ENCODE measurements at places on chromosomes 3 and 15.
A peak's percentile ranks its signal among the peaks of the same experiment; 100 is the strongest.

DNA sequence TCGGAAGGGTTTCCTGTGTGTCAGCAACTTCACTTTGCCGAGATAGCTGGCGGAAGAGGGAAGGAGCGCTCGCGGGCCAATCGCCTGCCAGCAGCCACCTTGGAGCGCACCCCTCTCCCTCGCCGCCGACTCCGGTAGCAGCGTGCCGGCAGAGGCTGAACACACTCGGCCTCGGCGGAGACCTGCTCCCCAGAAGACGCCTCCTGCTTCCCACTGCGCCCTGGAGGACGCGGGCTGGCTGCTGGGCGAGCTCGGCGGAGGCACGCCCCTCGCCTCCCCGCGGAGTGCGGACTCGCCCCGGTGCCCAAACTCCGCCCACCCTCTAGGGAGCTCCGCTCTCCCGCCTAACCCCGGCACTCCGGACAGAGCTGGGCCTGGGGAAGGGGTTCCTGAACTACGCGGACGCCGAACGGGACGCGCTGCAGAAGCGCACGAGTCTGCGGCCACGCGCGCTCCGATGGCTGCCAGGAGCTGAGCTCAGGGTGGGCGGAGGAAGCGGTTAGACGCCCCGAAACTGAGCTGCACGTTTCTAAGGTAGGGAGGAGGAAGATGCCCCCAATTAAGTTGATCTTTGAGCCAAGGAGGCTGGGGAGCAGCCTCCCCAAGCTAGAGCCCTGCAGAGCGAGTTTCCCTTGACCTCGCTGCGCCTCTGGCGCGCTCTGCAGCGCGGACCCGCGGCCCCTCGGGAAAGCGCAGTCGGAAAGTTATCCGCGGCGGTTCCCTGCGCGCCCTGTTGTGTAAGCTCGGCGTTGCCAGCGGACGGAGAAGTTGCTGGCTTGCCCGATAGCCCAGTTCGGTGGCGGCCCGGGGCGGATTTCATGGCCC lies at the start of gene P2RY1:
TSS of gene P2RY1 (plus strand) at position 356 of the 825 bp plus-strand sequence. CDS start 652 bp downstream, outside the sequence.
- DNase-seq: peak; percentile 38

GRCh38 chr3:13901935-13902584 lies 22.2 kb upstream of the WNT7A start:
- DNase-seq: no peak

DNA sequence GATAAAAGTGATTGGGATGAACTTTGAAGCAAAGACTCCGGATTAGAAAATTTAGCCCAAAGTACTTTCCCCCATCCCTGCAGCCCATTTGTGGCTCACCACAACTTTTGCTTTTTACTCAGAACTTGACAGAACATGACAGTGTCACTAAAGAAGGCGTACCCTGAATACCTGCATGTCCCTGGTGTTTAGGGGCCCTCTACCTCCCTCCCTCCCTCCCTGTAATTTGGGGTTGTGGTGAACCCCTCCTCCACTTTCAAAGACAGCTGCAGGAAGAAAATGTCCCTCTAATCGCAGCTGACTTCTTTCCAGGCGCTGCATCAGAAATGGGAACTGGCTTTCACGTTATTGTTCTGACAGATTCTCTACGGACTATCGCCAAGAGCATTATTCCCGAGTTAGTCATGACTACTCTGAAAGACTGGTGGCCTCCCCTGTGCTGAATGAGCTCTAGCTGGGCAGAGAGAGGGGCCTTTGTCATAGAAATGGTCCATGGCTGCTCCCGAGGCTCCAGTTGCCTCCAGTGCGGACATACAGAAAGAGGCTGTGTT lies 93.2 kb upstream of the ARHGEF3 start:
- DNase-seq: peak; percentile 48

DNA sequence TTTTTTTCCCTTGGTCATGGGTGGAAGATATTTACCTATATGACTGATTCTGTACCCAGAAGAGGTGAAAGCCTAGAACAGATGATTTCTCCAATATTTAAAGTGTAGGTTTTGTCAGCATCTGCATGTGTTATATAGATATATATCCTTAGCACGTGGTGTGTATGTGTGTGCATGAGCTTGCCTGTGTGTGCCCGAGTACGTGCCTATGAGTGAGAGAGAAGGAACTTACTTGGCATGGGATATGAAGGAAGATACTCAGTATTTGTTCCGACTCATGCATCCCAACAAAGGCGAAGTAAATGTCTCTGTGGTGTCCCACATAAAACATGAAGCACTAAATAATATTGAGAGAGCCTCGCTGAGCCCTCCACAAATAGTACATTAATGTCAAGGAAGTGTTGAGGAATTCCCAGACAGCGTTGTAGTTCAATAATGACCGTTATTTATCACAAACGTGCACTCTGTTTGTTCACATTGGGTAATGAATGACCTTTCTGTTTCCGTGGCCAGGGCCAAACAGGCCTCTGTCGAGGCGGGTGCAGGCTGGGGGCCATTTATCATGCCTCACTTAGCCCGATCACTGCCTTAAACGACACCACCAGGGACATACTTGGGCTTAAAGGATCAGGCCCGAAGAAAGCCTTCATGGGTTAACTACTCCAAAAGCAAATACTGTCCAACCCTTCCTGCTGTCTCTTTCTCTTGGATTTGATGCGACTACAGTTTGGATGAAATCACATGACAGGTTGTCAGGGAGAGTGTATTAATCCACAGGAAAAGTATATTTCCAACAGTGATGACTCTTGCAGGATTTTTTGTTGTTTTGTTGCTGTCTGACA lies 267.7 kb downstream of the PTPRG start:
- DNase-seq: no peak

GRCh38 chr3:128503164-128503651 lies 10.2 kb upstream of the GATA2 start:
- no peak for DNase-seq

- no peak for DNase-seq
Measured at GRCh38 chr15:92365084-92365483, 28.6 kb upstream of the ST8SIA2 start.

DNA sequence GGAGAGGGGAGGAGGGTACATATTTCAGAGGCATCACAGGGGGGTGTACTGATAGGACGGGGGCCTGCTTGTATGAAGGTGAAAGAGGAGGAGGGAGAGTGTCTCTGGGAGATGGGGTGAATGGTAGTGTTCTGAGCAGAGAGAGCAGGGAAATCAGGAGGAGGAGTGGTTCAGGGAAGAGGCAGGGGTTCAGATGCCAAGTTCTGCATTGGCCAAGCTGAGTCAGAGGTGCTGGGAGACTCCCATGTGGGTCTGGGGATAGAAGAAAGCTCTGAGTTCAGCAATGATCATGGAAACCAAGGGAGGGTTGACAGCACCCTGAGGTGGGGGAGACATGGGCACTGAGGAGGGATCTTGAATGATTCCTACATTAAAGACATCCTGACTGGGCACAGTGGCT lies 3.0 kb downstream of the CYP8B1 start:
- DNase-seq: no peak

DNA sequence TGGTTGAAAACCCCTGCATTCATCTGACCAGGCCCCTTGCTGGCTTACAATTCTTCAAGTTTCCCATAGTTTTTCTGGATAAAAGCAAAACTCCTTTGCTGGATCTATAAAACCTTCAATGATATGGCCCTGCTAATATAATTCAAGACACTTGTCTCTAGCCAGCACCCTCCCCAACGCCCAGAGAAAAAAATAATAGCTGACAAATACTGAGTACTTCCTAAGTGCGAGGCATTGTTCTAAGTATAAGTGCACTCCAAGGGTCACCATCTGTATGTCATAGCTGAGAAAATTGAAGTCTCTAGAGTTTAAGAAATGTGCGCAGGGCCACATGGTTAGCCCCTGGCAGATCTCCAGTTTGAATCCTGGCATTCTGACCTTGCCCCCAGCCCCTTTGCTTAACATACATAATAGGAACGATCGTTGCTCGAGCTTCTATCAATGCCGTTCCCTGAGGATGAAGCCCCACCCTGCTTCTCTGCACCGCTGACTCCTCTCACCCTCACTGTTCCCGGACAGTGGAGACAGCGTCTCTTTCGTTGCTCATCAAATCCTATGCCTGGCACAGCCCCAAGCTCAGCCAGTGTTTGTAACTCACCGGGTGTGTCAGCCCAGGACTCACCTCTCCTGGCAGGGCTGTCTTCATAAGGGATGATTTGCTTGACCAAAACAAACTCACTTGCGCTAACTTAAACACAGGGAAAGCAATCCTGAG lies 377.1 kb upstream of the PROK2 start:
- DNase-seq: no peak

GRCh38 chr3:171346019-171346418 lies 114.2 kb downstream of the TNIK start:
- DNase-seq: no peak

GRCh38 chr3:143314251-143315093 lies 194.9 kb downstream of the CHST2 start:
- DNase-seq: no peak

DNA sequence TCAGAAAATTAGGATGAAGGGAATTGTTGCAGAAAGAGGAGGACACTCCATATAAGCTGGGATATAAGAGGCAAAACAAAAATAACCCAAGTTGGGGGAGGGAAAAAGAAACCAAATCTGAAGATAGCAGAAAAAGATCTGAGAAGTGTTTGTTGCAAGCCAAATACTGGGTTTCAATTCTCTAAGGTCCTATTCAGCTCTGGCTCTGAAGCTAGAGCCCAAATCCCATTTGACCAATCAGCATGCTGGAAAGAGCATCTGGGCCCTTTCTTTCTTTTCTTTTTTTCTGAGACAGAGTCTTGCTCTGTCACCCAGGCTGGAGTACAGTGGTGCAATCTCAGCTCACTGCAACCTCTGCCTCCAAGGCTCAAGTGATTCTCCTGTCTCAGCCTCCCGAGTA lies 17.3 kb downstream of the IGDCC3 start:
- no peak for DNase-seq

DNA sequence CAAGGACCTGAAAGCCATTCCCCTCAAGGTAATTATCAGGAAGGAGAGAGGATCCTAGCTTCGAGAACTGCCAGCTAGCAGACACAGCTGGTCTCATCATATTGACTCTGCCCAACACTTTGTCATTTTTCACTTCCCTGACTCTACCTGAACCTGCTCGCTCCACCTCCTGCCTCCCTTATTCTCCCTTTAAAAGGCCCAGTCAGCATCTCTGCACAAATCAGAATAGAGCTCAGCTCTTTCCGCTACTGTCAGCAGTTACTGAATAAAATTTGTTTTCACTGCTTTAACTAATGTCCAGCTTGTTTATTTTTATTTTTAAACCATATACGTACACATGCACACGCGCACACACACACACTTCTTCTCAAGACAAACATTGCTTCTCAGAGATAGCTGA lies 57.2 kb upstream of the MCF2L2 start:
- DNase-seq: no peak

DNA sequence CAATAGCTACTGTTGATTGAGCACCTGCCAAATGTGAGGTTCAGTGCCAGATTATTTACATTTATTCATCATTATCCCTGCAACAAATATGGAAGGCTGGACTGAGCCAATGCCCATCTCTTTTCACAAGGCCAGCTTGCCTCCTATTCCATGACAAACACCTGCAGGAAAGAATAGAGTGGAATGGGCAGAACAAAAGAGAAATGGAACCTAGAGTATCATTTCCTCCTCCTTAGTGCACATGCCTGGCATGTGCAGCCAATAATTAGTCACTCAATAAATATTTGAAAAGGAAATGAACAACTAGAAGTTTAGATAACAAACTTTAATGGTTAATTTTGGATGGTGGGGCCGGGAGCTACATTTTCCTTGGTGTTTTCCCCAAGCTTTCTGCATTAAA lies 61.4 kb upstream of the MYRIP start:
- DNase-seq: no peak
